Heart right ventricle (tissue), 16 donors: ENCODE measurements at places on chromosomes 4 and X. TPM values are rescaled to one million over a fixed set of nuclear protein-coding genes. Genes with fewer than 3 reads are reported as not detected.

DCAF4L1 gene
- total RNA-seq = 0.12 TPM

PABPC5 gene
- 0.60 TPM for total RNA-seq

SPANXA2 gene
- not detected for total RNA-seq

PTPN13 gene
- 2.9 TPM for total RNA-seq

KCTD8 gene
- total RNA-seq = 0.39 TPM

C4orf50 gene
- not detected for total RNA-seq
